ENCODE measurements at places on chromosomes 5 and 9.

DNA sequence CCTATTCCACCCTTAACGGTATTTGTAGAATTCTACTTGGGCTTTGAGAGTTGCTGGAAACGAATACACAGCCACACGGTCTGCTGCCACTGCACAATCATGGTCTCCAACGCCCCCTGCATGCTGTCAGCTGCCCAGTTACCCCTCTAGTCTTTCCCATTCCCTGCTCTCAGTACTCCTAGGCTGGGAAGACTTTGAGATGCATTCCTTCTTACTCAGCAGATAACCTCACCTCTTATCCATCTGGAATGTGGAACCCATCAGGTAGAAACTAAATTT, 92.8 kb downstream of the ANKH start:
- DNase-seq, result no peak

GRCh38 chr9:119370816-119371215, 1.6 kb upstream of the BRINP1 start:
- no peak for DNase-seq

DNA sequence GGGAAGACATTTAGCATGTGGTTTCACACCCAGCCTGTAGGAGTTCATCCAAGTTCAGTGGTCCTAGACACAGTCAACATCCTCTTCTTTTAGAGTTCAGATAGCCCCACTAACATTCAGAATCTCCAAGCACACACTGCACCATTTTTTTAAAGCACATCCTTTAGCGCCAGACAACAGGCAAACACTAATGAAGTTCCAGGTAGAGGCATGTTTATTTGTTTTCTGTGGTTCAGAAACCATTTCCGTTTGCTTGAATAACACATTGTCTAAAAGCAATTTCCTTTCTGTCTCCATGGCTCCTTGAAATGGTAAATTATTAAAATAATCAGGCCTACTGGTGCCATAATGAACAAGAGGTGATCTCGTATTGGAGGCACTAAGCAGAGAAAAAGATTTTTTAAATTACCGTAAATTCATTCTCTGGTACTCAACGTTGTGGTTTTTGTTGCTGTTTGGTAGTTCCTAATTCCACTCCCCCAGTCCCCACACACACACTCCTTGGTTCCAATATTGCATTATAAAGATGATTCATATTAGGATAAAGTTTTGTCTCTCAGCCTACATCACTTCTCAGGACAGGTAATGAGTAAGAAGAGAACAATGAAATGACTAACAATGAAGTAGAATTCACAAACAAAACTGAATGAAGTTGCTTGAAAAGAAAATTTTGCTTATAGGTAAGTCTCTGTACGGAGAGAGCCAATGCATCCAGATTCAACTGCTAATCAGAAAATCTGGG, 153.1 kb downstream of the PCSK1 start:
- no peak for DNase-seq

DNA sequence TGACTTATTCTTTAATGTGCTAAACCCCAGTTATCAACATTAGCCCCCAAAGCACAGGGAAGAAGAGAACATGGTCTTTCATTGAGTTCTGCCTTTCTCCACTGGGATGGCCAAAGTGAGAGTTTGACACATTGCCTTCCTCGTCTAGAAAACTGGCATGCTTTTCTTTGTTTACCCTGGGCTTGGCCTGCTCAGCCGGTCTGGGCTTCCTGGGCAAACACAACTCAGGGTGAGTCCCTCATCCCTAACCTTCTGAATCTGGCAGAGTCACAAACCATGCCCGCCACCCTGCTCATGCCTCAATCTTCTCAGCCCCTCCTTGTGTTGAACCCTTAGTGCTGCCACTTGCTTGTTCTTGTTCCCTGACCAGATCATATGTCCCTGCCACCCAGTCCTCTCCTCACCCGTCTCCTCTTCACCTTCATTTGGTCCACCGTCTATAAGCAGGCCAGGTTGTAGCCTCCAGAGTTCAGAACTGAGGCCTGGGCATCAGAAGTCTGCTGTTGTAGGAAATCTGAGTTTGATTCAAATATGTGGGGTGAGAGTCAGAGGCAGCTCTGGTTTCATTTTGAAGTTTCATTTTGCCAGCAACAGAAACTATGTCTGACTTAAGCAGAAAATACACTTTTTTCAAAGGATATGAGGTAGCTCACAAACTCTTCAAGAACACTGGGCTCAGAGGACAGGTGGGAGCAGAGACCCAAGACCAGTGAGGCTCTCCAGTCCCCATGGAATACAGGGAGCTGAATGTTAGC, 217.6 kb downstream of the NDUFS4 start:
- DNase-seq, result no peak

GRCh38 chr5:129670957-129671500, 76.9 kb upstream of the MINAR2 start:
- DNase-seq, result no peak

DNA sequence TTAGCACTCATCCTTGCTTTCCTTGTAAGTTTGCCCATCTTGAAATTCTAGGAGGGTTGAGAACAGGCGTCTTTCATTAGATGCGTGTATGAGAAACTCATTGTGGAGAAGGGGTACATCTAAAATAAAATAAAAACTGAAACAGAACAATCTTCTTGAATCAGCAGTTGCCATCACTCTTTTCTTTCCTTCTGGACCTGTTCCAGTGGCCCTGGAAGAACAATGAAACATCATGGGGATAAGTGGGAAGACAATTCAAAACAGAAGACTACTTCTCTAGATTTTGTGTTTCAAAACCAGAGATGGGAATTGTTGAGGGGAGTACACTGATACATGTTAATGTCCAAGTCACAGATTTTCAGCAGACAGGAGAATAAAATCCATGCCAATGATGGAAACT, 59.9 kb downstream of the SLC1A3 start:
- DNase-seq, result no peak

- DNase-seq, result no peak
These were observed 226.5 kb downstream of the FANCC start for GRCh38 chr9:95090871-95091577.

DNA sequence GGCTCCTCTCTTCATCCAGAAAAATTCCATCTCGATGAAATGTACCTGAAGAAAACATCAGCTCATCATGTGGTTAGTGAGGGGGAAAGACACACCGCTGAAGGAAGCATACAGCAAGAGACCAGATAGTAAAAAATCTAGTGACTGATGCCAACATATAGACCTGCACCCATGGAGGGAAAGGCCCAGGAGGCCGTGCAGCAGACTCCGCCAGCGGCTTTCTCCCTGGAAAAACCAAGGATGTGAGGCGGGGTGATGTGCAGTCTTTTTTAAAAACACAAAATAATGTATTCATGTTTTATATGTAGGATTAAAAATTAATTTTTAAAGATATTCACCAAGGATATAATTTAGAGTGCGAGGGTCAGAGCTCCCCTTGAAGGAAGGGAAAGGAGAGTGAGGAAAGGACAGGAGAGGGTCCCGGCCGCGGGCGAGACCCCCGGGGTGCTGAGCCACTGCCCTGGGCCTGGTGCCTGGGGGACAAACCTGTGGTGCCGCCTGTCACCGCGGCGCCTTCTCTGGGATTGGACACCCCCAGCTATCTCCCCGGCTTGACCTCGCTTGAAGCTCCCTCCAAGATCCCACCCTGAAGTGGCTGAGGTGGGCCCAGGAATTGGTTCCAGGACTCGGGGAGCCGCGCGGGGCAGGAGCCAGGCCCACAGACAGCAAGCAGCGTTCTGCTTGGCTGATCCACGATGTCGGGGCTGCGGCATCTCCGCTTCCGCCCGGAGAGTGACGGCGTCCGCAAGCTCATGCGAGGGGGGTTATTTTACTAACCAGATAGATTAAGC, 12.1 kb upstream of the UNC5A start:
- no peak for DNase-seq

All from effector memory CD4-positive, alpha-beta T cell (primary cell).